Stimulated activated CD4-positive, alpha-beta T cell treated with anti-CD3 and anti-CD28 coated beads, Interleukin-1b, Interleukin-23, amount 100 ng/mL, for 48 hours (primary cell): ENCODE measurements at places on chromosomes 1 and 21.

GRCh38 chr1:30417001-30417700, 306.2 kb downstream of the MATN1 start:
- no peak for DNase-seq

- no peak for DNase-seq
Measured at GRCh38 chr1:237884237-237884636, 6.5 kb downstream of the ZP4 start.

- no peak for DNase-seq
Measured at GRCh38 chr1:156993426-156994147, 52.0 kb downstream of the ARHGEF11 start.

GRCh38 chr1:181128592-181129497, 40.3 kb downstream of the IER5 start:
- no peak for DNase-seq

DNA sequence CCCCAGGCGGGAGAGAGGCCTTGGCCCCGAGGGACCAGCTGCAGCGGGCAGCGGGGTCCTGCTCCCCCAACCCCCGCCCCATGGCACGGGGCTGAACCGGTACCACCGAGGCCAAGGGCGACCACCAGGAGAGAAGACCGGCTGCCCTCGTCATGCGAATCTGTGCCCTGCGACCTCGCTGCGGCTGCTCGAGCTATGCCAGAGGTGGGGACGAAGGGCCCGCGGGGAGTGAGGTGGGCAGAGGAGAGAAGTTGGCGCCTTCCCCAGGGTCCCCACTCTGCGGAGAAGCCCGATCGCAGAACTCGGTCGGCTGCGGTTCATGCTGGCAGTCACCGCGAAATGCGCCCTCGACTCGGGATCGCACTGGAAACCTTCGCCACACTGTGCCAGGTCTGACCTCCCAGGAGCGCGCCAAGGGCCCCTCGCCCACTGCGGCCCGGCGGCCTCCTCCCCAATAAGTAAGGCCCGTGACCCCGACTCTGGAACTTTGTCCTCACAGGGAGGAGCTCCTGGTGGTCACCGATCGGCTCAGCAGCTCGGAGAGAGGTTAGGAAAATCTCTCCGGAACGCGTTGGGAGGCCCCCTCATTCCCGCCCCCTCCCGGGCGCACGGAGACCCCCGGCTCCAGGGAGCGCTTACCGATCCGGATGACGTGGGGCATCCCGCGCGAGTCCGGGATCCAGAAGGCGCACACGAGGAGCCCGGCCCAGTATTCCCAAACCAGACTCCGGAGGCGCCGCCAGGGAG, 787 bp downstream of the GRIK3 start:
- no peak for DNase-seq

DNA sequence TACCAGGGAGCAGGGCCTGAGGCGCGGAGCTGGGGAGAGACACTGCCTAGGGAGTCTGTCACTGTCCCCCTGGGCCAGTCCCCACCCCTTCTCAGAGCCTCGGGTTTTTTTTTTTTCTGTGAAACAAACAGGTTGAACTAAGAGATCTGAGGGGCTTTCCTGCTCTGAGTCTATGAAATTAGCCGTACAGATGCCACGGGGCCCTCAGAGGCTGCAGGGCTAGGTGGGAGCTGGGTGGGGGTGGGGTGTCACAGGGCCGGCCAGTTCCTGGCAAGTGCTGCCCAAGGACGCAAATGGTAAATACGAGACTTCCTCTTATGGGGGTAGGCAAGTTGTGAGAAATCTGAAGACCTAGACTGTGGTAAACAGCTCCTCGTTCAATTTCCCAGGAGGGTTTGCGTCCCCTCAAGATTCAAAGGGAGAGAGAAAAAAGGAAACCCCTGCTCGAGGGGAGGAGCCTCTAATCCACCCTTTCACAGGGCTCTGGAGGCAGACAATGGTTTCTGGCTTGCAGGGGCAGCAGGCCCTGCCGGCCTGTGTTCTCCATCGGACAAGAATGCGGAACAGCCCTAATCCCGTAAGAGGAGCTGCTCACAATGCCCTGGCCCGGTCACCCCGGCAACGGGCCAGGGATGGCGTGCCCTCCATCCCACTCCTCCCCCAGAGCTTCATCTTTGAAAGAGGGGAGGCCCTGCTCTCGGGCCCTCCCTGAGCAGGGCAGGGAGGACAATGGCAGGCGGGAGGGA, 7.8 kb downstream of the NUAK2 start:
- peak; percentile 31 for DNase-seq

GRCh38 chr1:91537281-91537986, 36.8 kb downstream of the CDC7 start:
- DNase-seq, result no peak

GRCh38 chr1:166929911-166930310, 45.4 kb downstream of the ILDR2 start:
- no peak for DNase-seq

GRCh38 chr1:193569096-193569982, 382.9 kb upstream of the B3GALT2 start:
- no peak for DNase-seq

- DNase-seq, result no peak
Measured at GRCh38 chr1:6832531-6833188, 47.4 kb downstream of the CAMTA1 start.

GRCh38 chr1:153233448-153233847, 16.1 kb downstream of the PRR9 start:
- no peak for DNase-seq

GRCh38 chr1:27934818-27935549, at the start of gene SMPDL3B:
SMPDL3B (plus strand) TSS chr1:27935000; CDS start chr1:27935184, 184 bp downstream.
- DNase-seq, result no peak

DNA sequence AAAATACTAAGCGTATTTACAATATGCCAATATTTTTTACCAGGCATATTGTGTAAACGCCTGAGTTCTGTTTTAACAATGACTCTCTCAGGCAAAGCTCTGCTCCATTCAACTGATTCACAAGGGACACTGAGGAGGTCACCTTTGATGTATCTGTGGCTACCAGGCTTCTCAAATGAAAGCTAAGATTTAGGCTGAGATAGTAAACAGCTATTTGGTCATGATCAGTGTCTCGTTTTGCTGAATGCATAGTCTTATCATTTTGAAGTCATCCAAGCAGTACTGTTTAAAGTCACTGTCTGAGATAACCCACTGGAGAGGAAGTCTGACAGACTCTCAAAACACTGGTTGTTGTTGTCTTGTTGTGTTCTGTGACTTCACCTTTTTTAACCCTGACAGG, 13.7 kb upstream of the PLPPR5 start:
- no peak for DNase-seq

DNA sequence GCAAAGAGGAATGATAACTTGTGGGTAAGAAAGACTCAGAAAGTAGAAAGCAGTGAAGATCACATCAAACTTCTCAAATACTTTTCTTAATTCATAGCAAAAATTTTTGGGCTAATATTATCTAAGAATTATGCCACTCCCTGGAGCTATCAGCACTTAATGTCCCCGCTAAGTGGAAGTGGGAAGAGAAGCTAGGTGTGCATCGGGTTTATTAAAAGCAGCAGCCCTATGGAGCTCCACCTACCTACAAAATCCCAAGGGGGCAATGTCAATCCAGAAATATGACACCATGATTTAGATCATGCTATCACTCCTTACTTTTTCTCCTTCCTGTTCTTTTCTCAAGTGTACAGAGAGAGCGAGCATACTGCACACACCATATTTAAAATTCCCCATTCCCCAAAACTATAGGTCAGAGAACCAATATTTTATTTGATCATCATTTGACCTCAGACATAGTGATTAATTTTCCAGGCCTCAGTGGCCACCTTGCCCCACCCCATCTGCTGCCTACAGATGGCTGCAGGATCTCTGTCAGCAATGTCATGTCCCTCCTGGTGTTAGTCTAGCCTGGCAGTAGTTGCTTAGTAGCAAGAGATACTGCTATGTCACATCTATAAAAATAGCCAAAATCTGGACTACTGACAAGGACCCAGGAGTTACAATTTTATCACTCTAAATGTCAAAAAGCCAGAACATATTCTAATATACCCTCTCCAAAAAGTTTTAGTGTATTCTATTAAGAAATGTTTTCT, 66.6 kb downstream of the MAP3K21 start:
- DNase-seq, result no peak

DNA sequence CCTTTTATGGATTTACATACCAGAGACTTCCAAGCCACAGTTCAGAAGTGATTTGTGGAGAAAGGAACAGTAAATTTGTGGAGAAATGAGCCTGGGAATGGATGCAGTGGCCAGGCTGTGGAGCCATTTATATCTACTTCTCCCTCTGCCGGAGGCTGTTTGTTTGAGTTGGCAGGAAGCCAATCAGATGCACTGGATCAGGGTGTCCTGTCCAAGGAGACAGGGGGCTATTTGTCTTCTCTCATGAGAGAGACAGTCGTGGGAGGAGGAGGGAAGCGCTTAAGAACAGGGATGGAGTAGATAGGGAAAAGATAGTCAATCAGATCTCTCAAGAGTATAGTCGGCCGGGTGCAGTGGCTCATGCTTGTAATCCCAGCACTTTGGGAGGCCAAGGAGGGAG, 2.8 kb upstream of the HAPLN2 start:
- DNase-seq, result no peak

- no peak for DNase-seq
Measured at GRCh38 chr1:204574016-204574864, 58.0 kb downstream of the MDM4 start.

DNA sequence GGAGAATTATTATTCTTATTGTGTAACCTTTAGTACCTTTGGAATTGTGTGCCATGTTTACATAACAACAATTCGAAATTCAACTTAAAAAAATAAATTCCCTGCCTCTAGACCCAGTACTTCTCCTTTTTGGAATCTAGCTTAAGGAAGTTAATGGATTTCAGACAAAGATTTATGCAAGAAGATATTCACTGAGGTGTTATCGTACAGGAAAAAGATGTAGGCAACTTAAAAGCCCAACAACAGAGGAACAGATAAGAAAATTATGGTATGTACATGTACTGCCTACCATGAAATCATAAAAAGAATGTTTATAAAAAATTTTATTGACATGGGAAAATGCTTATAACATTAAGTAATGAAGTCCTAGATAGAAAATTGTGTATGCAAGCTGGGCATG, 18.2 kb upstream of the STMN1 start:
- DNase-seq, result no peak

GRCh38 chr1:202587859-202588485, 122.3 kb downstream of the SYT2 start:
- DNase-seq, result no peak

DNA sequence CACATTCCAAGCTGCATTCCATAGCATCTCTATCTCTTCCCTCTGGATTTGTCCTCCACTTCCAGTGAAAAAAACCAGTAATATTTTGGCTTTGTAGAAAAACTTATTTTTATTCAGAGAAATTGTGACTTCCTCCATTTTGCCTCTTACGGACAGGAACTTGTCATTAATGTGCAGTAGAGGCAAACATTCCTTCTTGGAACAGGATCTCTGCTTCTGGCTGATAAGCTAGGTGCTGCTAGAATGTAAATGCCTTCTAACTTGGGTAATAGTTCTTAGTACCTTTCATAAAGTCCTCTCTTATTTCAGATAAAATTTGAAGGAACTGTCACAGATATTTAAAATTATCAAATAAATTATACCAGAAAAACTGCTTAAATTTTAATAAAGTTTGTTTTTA, 707.8 kb downstream of the USP25 start:
- no peak for DNase-seq

GRCh38 chr1:235910357-235911299, 43.9 kb upstream of the LYST start:
- peak; percentile 57 for DNase-seq

DNA sequence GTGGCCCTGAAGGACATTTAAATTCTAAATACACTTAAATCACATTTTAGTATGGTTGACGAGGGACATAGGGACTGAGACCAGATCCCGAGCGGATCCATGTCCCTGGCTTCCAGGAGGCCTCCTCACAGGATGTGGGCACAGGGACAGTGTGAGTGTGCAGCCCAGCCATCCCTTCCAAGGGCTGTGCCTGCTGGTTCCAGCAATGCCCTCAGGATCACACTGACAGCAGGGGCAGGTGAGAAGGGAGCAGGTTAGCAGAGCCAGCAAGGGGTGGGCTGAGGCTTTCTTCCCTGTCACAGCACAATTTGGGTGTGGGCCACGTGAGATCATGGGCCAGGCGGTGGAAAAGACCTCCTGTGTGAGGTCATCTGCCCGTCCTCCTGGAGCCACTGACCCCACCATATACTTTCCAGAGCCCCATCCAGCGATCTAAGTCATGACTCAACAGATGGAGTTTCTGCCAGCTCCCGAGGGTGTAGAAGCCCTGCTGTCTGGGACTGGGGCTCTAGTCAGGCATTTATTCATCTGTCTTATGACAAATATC, 37.0 kb upstream of the PRSS38 start:
- no peak for DNase-seq

GRCh38 chr1:26942656-26943055, 17.6 kb downstream of the KDF1 start:
- DNase-seq, result no peak

DNA sequence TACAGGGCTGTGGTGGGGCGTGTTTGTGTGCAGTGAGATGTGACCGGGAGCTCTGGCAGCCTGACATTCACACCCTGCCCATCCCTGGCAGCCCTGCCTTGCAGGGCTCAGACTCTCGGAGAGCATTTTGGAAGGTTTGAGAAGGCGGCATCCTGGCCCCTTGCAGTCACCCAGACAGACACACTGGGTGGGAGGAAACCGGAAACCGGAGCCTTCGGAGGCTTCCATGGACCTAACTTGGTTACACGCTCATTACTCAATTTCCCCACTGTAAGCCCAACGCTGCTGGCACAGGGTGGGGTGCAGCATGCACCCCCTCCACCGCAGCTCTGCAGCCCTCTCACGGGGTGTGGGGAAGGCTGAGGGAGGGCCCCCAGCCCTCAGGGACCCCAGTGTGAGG, 22.2 kb upstream of the RSPO1 start:
- no peak for DNase-seq

DNA sequence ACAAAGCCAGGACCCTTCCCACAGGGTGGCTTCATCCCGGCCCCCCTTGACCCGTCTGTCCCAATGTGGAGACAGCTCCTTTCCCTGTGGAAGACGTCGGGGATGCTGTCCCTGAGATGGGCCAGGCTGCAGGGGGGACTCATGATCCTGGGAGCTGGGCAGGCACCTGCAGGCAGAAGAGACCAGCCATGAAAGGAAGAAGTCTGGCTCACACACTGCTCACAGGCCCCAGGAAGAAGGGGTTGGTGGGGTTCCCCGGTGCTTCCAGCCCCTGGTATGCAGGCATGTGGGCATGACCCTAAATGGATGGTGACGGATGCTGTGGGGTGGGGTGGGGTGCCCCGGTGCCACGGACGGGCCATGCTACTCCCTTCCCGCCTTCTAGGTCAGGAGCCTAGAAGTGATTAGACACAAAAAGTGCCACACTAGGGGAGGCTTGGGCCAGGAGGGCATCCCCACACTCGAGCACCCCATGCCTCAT, 8.3 kb downstream of the ACTRT2 start:
- DNase-seq, result no peak

GRCh38 chr1:157523774-157524493, 28.4 kb downstream of the FCRL5 start:
- no peak for DNase-seq

GRCh38 chr1:41286992-41287391, 44.9 kb upstream of the SCMH1 start:
- DNase-seq, result no peak

- no peak for DNase-seq
Measured at GRCh38 chr21:15520811-15521643, 208.8 kb upstream of the USP25 start.
